ENCODE measurements at places on chromosomes 12 and 14.

DNA sequence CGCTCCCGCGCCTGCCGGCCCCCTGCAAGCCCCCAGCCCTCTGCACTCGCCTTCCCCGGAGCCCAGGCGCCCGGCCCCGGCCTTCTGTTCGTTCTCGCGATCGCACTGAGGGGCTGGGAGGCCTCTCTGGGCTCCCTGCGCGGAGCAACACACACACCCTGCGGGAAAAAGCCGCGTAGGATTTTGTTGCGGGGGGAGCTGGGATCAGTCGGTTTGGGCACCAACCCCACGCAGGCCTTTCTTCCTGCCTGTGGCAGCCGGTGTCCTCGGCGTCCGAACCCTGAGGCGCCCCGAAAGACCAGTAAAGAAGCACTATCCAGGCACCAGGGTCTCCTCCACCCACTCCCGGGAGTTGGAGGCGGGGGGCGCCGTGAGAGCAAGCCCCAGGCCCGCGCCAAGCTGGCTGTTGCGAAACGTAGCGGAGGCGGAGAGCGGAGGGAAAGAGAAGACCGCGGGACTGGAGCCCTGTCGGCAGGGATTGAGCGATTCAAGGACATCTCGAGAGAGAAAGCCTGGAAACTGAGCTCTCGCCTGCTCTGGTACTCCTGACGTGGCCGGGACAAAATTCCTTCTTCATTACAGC lies 1.9 kb upstream of the HOXC5 start:
- no peak for DNase-seq

- DNase-seq, result no peak
These were observed 127.7 kb downstream of the SPTSSA start for GRCh38 chr14:34334329-34334728.

GRCh38 chr12:1131811-1132224 lies 140.8 kb downstream of the ERC1 start:
- DNase-seq, result no peak

GRCh38 chr12:8996682-8997405 lies 7.5 kb downstream of the KLRG1 start:
- no peak for DNase-seq

GRCh38 chr14:53193193-53193592 lies 40.1 kb upstream of the DDHD1 start:
- DNase-seq, result no peak

DNA sequence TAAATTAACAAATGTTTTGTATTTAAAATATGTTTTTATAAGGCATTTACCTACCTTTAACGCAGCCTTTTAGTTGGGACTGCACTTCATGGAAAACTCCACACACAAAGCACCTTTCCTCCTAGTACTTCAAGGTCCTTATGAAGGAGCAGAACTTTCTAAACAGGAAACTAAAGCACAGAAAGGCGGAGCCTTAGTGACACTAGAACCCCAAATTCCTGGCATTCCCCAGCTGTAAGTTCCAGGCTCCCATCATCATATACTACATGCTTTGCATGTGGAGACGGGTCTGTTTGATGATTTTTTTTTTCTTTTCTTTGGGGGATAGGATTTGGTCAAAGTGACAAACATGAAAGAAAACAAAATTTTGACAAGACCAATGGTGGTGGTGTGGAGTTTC lies 39.5 kb downstream of the STXBP6 start:
- no peak for DNase-seq

DNA sequence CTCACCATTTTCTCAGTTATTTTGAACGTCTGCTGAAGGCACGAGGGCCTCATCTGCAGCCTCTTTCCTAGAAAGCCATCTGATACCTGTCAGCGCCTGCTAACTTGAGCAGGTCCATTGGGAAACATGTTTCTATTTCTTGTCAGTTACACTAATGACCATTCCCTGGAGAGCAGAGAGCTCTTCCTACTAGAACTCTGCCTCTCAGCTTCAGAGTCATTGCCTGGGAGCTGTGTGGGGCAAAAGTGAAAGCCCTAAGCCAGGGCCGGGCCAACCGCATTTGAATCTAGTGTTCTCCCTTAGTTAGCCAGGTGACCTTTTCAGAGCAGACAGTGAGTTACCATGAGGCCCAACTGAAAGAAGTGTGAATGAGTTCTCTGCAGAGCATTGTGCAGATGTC lies 135.8 kb downstream of the EML1 start:
- no peak for DNase-seq

DNA sequence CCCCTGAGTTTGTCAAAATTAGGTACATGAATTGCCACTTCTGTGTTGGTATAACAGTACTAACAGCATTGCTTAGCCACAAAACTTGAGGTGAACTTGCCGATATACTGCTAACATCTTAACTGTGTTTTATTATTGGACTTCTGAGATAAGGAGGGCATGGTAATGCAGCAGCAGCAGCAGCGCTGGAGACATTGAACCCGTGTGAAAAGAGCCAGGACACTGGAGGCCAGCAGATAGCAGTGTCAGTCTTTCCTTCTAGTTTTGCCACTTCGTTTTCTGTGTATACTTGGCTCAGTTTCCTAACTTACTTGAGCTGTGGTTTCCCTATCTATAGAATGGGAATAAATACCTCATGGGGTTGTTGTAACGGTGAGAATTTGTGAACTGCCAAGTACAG lies 82.7 kb downstream of the KTN1 start:
- DNase-seq, result no peak

DNA sequence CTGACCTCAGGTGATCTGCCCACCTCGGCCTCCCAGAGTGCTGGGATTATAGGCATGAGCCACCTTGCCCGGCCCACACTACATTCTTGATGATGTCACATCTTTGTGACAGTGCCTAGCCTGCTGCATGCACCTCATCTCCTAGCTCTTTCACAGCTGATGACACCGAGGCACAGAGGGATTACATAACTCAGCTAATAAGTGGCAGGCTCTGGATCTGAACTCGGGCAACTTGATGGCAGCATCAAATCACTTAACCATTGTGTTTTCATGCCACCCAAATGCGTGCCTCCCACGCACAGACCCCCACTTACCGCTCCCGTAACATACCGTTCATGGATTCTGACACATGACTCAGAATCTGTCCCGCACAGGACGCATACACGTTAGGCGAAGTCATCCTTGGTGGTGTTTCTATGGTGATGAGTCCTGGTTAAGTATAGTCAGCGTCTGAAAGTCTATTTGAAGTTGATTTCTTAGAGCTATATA lies 7.4 kb downstream of the TMEM120B start:
- no peak for DNase-seq

DNA sequence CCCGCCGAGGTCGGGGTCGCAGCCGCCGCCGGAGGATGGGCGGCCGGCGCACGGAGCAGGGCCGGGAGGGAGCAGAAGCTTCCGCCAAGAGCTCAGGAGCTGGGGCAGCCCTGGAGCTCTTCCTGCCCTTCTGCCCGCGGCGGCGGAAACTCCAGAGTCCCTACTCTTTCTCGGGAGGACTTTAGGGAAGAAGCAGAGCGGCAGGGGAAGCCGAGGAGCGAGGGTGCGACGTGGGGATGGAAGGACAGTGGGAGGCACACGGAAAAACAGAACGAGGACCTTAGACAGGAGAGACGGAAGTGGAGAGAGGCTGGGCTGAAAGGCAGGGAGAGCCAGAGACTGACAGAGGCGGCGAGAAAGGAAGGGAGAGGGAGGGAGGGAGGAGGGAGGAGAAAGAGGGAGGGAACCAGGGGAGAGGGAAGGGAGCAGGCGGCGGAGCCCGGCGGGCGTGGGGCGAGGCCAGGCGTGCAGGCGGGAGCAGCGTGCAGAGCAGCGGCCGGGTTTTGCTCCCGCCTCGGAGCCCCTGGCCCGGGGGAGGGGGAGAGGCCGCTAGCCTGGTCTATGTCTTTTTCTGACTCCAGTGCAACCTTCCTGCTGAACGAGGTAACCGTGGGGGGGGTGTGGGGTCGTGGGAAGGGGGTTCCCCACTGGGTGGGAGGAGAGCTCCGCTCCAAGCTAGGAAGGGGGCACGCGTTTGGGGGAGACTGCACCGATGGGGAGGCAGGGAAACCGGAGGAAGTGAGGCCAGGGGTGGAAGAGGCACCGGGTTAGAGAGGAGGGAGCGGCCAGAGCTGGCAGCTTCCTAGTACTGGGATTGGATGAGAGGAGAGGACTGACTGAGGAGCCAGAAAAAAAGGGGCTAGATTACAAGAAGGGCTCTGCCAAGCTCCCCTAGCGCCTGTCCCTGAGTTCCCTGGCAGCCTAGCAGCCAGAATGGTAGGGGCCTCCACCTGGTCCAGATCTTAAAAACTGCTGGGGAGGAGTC lies 2.9 kb upstream of the CACNB3 start:
- no peak for DNase-seq

GRCh38 chr12:9156119-9156518 lies 40.4 kb upstream of the A2M start:
- no peak for DNase-seq

DNA sequence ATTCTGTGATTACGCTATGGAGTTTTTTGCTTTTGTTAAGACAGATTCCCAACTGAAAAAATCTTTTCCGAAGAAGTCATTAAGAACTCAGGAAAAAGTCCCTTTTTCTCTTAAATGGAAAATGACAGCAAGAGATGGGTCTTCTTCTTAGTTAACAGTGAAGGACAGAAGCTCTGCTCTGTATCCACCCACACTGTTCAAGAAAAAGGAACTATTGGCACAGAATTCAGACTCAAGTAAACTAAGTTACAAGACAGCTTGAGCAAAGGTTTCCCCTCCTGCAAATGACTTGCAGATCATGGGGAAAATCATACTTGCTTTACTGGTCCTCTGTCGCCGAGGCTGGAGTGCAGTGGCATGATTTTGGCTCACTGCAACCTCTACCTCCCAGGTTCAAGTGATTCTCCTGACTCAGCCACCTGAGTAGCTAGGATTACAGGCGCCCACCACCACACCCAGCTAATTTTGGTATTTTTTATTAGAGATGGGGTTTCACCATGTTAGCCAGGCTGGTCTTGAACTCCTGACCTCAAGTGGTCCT lies 137.1 kb upstream of the AEBP2 start:
- DNase-seq, result no peak

DNA sequence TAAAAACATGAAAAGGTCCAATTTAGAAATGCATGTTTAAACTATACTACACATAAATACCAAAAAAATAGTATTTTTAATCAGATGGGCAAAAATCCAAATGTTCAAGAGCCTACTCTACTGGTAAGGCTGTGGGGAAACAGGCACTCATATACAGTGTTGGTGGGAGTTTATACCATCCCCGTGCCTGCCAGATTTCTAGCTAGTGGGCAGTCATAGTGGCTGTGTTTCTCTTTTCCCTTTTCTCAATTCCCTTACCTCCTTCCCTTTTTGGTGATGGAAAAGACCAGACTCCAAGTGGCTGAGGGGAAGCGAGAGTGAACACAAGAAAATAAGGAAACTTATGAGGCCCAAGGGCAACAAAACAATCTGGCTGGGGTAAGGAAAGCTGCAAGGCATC lies 14.7 kb downstream of the ZNF641 start:
- no peak for DNase-seq

GRCh38 chr12:51868821-51869495 lies 18.9 kb upstream of the ANKRD33 start:
- no peak for DNase-seq

DNA sequence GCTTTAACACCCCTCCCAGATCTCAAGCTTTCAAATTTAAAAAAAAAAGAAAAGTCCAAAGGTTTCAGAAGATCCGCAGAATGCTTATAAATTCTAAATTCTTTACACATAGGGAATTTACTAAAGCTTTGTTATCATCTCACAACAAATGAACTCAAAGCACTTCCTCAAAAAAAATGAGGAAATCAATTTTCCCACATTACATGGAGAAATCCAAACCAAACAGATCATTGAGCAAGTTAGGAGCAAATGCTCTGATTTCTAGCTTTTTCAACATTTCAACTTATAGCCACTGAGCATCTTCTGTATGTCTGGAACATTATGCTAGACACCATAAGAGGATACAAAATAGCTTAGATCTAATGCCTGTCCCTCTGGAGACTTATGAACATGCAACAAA lies 161.0 kb downstream of the CEP128 start:
- DNase-seq, result no peak

GRCh38 chr14:64293976-64294671 lies at the start of gene ESR2:
TSS of gene ESR2 (minus strand) at chr14:64294371. CDS start at chr14:64282985, 11,386 bp downstream.
- DNase-seq, result no peak

DNA sequence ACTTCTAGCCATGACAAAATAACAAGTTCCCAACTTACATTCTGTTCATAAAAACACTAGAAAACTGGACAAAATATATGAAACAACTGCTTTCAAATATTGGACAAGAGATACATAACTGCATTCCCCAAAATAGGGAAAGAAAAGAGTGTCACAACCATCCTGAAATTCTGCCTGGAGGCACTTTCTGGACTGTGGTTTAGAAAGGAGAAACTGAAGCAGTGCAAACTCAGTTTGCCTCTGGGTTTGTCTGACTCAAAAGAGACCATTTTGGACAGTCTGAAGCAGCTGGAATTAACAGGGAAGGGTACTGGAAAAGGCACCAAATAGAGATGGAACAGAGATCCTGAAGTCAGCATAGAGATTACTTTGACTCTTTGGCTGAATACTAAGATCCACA lies 11.3 kb upstream of the SYT1 start:
- DNase-seq, result no peak

DNA sequence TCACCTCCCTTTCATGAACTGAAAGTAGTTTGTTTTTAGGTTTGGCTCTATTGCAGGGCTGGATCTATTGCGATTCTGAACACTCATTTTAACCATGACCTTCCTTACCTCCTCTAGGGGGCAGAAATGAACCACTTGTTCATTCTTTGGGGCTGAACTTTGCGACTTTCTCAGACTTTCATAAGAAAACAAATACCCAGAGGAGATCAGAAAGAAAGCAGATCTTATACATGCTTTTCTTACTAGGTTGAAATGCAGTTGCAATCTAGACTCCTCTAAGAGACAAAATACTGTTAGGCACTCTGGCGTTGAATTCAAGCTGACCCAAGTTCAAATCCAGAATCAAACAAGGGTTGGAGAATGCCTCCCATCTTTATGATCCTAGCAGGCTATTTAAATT lies 32.6 kb upstream of the PLEKHG3 start:
- no peak for DNase-seq

DNA sequence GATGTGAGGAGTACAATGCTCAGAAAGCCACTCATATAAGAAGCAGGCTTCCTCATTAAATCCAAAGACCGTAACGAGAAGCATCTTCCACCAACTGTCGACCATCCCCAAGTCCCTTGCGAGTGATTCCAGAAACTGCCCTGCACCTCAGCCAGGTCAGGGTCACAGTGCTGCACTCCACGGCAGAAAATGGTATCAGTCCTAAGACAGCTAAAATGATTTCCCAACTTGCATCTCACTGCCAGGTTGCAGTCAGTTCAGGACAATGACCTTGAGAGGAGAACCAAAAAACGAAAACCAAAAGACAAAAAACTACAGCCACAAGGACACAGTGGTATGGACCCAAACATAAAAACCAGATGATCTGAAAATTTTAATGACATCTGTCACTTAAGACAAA lies 20.6 kb downstream of the SBNO1 start:
- DNase-seq, result no peak

GRCh38 chr12:4526923-4527546 lies 11.7 kb upstream of the RAD51AP1 start:
- DNase-seq, result no peak

DNA sequence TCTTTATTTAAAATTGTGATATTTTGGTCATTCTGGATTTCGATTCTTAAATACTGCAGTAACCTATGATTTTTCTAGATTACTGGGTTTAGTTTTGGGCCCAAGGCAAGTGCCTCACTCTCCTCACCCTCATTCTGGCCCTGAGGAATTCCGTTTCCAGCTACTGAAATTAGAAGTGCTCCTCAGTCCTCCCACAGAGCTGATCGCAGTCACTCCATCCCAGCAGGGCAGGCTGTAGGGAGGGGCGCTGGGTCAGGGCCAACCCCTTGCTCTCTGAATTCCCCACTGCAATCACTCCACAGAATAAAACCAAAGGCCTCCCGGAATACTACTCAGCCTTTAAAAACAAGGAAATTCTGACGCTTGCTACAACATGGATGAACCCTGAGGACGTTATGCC lies 66.5 kb upstream of the DIO3 start:
- DNase-seq, result no peak
